Activated CD4-positive, alpha-beta T cell treated with anti-CD3 and anti-CD28 coated beads, Interleukin-2, amount 50 U/mL, for 48 hours (primary cell): ENCODE measurements at places on chromosomes 3 and 15.

DNA sequence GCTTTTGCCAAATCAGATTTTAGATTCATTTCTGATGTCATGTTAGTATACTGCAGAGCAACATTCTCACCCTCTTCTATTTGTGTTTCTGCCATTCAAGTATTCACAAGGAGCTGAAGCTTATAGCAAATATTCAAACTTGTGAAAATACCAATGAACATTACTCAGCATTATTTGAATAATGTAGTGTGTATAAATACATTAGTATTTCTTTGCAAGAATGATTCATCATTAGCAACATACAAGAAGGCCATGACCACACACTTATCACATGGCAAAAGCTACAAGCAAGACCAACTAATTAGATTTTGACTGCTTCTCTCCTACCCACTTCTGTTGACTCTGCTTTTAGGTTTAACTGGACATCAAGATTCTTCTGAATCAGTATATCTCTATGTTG is 124.9 kb downstream of the IGSF11 start:
- DNase-seq, result no peak

DNA sequence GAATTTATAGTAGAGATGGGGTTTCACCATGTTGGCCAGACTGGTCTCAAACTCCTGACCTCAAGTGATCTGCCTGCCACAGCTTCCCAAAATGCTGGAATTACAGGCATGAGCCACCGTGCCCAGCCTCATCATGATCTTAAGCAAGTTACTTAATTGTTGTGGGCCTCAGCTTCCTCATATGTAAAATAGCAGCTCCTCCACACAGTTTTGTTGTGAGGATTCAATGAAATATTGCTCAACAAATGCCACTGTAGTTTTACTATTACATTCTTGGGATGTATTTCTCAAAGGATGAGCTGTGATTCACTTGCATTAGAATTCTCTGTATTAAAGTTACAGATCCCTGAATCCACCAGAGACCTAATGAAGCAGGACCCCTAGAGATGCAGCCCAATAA is 168.8 kb downstream of the ADAMTS9 start:
- no peak for DNase-seq

DNA sequence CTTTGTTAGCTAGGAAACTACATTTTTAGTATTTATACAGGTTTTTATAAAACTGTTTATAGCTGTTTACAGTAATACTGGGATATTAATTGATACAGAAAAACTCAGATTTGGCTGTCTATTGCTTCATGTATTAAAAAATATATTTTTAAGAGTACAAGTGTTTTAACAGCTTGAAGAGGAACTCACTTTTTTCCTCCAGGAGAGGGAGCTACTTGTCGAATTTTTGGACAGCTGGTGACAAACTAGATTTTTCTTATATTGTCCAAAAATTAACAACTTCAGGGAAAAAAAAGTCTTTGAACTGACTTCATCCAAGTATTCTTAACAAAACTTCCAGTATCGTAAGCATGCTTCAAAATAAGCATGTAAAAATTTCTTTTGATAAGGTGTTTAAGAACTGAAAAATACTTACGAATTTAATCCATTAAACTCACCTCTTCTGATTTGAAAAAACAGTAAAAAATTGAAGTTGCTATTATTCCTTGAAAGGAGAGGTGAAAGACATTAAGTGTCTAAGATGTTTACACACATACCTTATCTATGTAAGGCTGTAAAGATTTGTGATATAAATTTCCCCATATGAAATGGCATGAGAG is 4.0 kb downstream of the DIPK2A start:
- no peak for DNase-seq

- DNase-seq, result no peak
These were observed 463.3 kb downstream of the MAGI1 start for GRCh38 chr3:65575376-65575840.

DNA sequence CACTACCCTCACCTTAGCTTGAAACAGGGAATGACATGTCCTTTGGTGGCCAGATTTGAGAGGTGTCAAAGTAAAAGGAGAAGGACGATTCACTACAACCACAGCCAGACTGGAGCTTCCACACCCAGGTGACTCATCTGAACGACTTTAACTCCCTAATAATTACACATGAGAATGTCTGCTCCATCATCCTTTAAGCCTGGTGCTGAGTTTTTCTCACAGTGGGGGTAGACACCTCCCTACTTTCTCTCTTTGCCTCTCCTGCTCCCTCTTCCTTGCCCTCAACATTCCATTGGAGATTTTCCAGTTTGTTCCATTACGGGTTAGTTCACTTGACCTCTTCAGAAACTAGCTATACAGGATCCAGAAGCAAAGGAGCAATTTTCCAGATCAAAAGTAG is 154.3 kb upstream of the BHLHE40 start:
- no peak for DNase-seq
